ENCODE measurements at places on chromosomes 16 and 17.

DNA sequence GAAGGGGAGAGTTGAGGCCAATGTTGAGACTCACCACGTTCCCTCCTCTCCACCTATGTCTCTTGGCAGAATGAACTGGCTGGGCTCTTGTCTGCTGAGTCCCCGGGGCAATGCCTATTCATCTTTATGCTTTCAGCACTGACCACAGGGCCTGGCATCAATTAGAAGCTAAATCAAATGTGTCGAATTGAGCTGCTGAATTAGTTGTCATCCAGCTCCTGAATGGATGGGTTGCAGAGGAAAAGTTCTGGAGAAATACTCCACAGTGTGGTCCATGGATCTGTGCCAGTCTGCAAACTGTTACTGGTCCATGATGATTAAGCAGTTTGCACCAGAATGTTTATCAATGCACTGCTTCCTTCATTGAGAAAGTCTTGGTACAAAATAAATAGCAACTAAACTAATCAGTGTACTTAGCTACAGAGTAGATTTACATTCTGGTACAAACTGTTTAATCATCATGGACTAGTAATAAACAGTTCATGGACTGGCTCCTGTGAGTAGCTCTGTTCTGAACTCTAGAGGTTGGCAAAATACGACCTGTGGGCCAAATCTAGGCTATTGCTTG is 4.6 kb downstream of the CNGB1 start:
- DNase-seq = no peak

GRCh38 chr17:77085926-77086432 is 54.8 kb upstream of the SEC14L1 start:
- DNase-seq = no peak

GRCh38 chr16:67661101-67661761 is 471 bp downstream of the PARD6A start:
- no peak for DNase-seq

- peak; percentile 16 for DNase-seq
These were observed 42.4 kb downstream of the RAI1 start for GRCh38 chr17:17723354-17724261.

GRCh38 chr16:35344012-35344762 is 1884.8 kb downstream of the TP53TG3F start:
- DNase-seq = no peak

- no peak for DNase-seq
These were observed 13.5 kb downstream of the CRYM start for GRCh38 chr16:21264571-21265036.

DNA sequence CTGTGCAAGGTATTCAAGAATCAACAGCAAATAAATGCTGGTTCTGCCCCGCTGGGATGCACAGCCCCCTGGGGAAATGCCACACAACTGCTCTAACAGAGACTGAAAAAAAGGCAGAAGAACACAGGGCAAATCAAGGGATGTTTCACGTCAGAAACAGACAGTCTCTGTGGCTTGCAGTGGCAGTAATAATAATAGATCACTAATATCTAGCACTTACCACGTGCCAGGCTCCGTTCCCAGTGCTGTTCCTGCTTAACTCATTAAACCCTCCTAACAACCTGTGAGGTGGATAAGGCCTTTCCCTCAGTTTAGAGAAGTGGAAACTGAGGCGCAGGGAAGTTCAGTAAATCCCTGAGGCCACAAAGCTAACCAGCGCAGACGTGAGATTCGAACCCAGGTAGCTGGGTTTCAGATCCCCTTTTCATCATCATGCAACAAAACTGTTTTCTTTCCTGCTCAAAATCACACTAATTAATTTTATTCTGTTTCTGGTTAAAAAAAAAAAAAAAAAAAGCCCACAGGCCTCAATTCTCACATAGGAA is 36.7 kb downstream of the ARHGAP17 start:
- no peak for DNase-seq

GRCh38 chr16:85288869-85289660 is 176.8 kb upstream of the CIBAR2 start:
- no peak for DNase-seq

DNA sequence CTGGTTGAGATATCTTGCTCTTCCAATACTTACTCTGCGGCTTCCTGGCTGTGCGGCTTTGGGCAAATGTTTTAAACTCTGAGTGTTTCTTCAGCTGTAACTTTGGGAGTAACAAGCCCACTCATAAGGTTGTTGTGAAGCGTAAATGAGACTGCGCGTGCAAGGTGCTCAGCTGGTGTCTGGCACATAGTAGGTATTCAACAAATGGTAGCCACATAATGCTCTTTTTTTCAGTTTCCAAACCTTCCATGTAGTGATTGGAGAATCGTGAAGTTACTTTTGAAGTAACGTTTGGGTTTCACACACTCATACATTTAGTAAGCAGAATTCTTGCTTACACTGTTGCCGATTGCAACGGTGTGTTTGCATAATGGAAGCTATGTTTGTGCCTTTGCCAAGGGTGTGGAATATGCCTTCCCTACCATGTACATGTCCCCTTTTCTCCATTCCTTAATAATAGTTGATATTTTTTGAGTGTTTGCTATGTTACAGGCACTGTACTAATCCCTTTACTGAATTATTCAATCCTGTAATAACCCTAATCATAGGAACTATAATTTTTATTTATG is 829 bp downstream of the DHRS7B start:
- DNase-seq = no peak

DNA sequence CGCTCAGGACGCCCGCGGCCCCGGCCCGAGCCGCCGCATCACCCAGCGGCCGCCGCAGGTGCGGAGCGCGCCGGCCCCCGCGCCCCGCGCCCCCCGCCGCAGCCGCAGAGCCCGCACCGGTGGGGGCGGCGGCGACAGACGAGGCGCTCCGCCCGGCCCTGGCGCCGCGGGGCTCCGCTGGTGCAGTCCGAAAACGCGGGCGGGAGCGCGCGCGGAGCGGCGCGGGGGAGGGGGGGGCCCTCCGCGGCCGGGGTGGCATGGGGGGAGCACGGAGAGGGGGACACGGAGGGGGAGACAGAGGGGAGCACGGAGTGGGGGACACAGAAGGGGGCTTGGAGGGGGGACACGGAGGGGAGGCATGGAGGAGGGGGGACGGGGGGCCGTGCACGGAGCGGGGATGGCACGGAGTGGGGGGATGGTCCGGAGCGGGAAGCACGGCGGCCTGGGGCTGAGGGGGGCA is at the start of gene AATK:
Gene AATK, minus strand, starts transcription at position 189 of the 460 bp plus-strand sequence. CDS start 229 bp downstream, outside the sequence.
- no peak for DNase-seq

DNA sequence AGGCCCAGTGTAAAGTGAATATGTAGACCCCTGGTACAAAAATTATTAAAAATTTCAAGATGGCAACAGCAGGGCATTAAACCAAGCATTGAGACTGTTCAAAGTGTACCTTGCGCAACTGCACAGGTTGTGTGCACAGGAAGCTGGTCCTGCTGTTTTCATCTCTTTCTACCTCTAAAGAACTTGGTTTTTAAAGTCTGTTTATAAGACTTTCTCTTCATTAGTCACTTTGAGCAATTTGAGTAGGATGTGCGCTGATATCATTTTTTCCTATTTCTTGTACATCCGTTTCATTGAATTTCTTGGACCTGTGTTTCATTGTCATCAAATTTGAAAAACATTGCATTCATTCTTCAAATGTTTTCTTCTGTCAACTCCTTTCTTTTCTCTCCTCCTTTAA is 16.8 kb upstream of the PMP22 start:
- no peak for DNase-seq

DNA sequence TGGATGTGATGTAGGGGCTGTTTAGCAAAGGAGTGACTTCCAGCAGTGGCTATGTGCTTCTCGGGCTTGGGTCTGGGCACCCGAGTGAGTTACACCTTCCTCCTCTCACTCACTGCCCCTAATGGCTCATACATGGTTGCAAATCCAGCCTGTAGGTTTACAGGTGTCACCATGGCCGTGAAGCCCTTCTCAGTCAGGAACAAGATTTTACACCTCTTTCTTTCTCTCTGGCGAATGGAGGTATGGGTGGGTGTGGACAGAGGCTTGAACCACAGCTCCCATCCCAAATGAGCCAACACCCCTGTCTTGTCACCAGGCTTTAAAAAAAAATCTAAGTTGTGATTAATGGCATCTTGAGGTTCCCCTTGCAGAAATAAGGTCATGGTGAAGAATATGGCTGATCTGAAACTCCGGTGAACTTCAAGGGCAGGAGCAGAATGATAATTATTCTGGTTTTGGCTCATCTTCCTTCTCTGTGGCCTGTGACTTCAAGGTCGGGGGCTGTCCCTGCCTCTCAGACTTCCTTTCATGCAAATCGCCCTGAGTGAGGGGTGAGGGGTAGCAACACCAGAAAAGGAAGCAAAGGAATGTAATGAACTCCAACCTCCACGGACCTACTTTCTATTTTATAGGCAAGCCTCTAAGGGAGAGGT is 331.2 kb downstream of the MAF start:
- peak; percentile 73 for DNase-seq

- no peak for DNase-seq
These were observed 222.5 kb upstream of the GSE1 start for GRCh38 chr16:85390511-85391174.

DNA sequence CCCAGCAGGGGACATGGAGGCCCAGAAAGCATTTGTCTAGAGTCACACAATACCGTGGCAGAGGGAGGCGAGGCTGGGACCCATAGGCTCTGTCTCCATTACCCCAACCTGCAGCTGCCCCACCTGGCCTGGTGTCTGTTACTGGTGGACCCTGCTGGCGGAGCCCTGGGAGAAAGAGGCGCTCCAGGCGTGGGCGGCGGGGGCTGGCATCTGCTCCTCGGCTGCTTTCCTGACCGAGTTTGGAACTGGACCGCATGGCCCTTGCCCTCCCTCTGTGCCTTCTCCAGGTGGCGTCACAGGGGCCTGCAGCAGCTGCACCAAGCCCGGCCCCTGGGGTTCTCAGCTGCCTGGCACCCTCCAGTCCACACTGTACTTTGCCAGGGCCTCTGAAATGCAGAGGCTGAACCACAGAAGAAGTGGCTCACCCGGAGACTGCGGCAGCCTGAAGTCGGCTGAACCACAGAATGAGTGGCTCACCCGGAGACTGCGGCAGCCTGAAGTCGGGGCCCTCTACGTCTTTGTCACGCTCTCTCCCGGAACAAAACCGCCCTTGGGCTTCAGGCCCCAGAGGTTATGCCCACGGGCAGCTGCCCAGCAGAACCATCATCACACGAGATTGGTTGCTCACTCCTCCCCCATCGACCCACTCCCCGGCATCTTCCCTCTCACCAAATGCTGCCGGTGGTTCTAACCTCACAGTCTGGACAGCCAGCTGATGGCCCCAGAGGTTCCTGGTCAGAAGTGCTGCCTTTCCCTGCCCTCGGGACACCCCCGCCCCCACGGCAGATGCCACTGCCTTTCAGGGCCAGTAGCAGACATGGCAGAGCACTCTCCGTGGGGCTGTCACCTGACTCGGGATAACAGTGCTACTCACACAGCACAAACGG is 20.2 kb downstream of the CBFA2T3 start:
- DNase-seq = no peak

DNA sequence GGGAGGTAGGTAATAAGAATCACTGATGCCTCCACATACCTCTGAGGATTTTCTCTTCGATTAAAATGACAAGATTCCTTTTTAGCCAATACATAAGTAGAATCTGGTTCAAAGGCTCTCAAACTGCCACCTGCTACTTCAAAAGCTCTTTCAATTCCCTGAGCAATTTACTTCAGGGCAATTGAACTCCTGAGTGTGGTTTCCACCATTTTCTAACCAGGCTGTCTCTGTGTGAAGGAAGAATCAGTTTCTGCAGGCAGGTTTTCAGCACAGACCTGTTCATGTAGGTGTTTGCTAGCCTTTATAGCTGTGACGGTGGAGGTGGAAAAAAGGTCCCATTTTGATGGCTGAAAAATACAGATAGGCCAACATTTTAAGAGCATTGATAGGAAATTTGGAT is 18.2 kb upstream of the HS3ST3B1 start:
- no peak for DNase-seq

DNA sequence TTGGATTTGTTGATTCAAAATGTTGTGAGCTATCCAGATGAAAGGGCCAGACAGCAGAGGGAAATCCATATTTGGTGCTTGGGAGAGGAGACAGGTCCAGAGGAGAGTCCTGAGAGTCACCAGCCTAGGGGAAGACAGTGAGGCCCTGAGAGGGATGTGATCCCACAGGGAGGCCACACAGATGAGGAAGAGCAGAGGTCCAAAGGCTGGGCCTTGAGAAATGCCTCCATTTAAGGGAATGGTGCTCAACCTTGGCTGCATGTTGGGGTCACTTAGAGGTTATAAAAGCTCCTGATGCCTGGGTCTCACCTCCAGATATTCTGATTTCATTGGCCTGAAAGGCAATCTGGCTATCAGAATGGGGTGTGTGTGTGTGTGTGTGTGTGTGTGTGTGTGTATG is 194.9 kb downstream of the UTP18 start:
- no peak for DNase-seq

DNA sequence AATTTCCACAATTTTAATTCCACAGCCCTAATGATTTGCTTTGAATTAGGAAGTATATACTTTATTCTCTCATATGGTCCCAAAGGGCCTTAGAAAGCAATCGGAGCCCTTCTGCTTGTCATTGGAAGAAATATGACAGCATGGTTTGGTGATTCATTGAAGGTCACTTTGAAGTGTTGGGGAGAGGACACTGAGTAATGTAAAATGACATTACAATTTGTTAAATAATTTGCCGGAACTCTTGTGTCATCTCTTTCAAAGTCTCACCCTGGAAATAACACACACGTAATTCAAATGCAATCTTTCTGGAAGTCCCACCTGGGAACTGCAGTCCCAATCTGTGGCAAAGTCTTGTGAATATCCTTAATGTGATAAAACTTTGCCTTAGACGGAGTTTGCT is 59.8 kb downstream of the BMERB1 start:
- no peak for DNase-seq

GRCh38 chr17:28737770-28738679 is 5.8 kb upstream of the TRAF4 start:
- no peak for DNase-seq

DNA sequence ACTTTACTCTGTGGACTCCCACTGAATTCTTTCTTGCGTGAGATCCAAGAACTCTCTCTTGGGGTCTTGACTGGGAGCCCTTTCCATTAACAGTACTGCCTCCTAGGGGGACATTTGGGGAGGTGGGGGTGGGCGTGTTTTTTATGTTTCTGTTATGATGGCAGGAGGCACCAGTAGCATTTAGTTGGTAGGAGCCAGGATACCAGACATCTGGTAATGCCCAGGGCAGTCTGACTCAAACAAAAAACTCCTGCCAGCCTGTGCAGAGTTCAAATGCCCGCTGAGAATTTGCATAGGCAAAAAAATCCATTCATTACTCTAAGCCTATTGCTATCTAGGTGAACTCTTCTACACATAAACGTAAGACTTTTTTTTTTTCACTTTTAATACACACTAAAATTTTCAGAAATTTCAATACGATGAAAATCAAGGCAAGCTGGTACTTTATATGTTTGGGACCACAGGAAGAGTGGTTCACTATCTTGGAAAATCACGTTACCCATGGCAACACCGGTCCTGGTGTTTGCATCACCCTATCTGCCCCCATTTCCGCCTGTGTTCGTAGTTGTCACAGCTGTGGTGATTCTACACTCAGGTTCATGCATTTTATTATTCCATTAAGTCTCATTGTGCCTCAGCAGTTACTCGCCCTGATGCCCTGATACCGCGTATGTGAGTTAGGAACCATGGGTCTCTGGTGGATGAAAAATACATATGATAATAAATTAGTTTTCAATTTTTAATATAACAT is 121.1 kb upstream of the XYLT1 start:
- no peak for DNase-seq

GRCh38 chr17:44417553-44417952 is 28.1 kb upstream of the ITGA2B start:
- no peak for DNase-seq

Measured in stimulated activated CD4-positive, alpha-beta T cell treated with anti-CD3 and anti-CD28 coated beads, Interleukin-12 subunit alpha, Interleukin-12 subunit beta, amount 100 ng/mL, for 24 hours (primary cell).